ENCODE measurements at places on chromosomes 11 and 22. TPM values are rescaled to one million over a fixed set of nuclear protein-coding genes. Genes with fewer than 3 reads are reported as not detected.

DNA sequence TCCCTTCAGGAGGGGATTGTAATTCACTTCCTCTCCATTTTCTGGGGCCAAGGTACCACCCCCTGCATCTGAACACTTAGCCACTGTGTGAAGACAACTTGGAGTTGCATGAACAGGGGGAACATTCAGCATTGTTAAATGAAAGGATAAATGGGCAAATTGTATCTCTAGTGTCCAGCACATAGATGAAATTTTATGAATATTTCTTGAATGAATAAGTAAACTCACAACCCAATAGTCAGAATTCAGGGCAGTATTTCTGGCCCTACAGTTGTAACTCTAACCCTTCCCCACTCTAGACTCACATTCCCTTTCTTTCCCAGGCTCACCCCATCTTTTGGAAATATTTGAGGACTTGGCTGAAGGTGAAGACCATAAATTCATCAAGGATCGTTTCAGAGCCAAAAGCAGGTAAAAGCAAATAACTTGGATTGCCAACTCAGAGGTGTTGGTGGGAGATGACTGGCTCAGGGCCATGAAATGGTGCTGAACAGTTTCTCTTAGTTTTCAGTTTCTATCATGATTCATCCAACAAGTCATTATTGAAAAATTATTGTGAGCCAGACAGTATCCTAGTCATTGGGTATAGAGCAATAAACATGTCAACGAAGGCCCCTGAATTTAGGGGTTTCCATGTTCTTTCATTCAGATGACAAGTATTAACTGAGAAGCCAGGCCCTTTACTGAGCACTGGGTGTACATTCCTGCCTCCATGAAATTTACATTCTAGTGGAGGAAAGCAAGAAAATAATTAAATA is 33.3 kb upstream of the ZC3H12C start:
- DNase-seq: no peak

DNA sequence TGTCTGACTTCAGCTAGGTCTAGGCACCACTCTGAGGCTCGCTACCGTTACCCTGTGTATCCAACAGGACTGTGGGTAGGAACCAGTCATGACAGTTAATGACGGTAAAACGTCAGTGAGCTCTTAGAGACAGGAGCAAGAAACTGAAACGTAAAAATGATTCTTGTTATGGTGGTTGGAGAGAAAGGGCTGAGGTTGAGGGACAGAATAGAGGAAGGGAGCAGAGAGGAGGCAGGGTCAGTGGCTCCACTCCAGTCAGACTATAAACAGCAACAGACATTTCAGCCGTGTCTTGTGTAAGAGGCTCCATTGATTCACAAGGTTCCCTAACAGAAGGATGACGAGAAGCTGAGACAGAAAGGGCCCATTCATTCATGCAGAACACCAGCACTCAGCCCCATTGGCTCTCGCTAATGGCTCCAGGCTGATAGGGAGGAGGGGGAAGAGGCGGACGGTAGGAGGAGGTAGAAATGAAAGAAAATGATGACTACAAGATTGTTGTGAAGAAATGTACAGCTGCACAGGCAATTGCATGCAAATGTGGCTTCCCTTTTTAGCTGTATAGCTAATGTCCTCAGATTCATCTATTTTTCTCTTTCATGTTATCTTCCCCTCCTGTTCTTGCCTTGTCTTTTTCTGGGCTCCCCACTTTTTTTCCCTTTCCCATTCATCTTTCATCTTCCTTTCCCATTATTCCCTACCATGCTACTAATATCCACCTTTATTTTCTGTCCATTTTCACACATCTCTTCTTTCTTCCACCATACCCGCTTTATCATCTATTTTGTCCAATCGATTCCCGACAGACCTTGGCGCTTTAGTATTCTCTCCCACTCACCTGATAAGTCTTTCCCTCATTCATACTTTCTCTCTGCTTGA is 34.3 kb downstream of the ETS1 start:
- no peak for DNase-seq

The PITPNM1 gene
- 24.5 TPM for total RNA-seq

The PGA5 gene
- total RNA-seq: not detected

DNA sequence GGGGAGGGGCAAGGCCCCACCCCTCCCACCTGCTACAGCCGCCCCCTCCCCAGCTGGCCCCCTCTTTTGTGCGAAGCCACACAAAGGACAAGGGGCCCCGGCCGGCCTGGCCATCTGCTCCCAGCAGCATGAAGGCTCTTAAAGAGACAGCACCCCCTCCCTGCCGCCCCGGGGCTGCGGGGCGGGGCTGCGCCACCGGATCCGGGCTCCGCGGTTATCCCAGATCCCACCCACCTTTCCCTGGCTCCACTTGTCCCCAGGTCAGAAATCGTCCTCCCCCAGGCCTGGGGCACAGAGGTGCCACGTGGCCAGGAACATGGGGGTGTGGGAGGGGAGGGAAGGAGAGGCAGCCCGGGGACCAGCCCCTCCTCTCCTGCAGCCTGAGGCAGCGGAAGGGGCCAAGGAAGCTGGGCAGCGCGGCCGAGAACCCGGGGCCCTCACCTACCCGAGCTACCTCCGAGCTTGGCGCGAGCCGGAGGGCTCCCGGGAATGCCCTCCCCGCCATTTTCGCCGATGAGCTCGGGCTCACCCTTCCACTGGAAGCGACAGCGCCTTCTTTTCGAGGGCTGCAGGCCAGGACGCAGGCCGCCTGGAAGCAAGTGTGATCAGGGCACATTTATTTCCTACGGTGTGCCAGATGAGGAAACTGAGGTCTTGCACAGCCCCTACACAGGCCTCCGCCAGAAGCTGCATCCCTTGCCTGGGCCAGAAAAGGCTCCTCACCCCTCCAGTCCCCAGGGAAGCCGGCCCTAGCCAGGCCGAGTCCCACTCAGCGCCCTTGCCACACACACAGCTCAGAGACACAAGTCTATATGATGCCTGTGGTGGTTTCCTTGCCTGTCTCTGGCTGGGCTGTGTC is 2.5 kb upstream of the RCOR2 start:
- no peak for DNase-seq

- no peak for DNase-seq
Measured at GRCh38 chr11:16012125-16012751, 344.1 kb downstream of the SOX6 start.

DNA sequence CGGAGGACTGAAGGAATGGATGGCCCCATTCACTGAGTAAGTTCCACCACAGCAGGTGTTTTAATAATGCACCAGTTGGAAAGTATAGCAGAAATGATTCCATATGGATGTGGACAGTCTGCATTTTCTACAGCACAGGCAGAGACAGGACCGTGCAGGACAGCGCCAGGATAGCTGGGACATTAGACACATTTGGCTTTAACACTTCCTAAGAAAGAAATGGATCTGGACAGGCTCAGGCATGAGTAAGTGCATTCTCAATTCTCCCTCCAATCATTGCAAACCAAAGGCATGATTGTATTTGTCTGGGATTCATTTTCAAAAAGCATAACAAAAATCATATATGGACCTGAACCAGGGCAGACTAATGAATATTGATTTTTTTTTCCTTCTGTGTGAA is 233.0 kb upstream of the POU2AF2 start:
- DNase-seq: no peak

The GAS2 gene
- 0.77 TPM for total RNA-seq

The MIAT gene
- total RNA-seq: 0.82 TPM

The SLC25A45 gene
- total RNA-seq: 4.0 TPM

GRCh38 chr11:90330632-90331031 is 107.8 kb upstream of the CHORDC1 start:
- no peak for DNase-seq

- no peak for DNase-seq
Measured at GRCh38 chr11:57544566-57544965, 7.2 kb downstream of the SMTNL1 start.

DNA sequence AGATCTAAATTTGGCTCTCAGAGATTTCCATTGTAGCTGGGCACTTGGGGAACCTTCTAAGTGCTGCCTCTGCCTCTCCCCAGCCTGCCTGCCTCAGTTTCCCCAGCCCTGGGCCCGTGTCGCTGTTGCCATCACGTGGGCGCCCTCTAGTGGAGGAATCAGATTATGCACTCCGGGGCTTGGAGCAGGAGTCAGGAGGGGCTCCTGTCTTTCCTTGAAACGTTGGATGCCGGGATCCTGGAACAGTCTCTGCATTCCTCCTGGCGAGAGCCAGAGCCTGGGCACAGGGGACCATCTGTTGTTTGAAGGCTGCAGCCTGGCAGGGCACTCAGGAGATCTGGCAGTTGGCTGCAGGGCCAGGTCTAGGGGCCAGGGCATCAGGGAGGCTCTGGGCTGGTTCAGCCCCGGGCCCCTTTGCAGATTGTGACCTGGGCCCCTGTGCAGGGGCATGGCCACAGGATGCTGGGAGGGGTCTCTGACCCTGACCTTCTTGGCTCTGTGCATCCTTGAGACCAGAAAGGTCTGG is 71.6 kb downstream of the LRP5 start:
- peak; percentile 32 for DNase-seq

DNA sequence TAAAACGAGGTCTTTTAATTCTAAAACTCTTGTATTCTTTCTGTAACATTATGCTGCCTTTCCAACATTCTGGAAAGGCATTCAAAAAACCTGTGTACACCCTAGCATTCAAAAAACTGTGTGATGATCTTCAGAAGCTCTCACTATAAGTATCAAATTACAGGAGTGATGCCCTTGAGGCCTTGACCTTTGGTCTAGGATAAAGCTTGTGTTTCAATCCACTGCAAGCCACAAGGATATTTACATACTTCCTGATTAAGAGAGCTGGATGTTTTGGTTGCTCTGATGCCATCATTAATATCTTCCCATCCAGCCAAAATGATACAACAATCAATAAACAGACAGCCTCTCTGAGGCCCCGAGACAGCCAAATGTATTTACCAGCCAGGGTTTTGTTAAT is 11.9 kb downstream of the CLPB start:
- DNase-seq: no peak

DNA sequence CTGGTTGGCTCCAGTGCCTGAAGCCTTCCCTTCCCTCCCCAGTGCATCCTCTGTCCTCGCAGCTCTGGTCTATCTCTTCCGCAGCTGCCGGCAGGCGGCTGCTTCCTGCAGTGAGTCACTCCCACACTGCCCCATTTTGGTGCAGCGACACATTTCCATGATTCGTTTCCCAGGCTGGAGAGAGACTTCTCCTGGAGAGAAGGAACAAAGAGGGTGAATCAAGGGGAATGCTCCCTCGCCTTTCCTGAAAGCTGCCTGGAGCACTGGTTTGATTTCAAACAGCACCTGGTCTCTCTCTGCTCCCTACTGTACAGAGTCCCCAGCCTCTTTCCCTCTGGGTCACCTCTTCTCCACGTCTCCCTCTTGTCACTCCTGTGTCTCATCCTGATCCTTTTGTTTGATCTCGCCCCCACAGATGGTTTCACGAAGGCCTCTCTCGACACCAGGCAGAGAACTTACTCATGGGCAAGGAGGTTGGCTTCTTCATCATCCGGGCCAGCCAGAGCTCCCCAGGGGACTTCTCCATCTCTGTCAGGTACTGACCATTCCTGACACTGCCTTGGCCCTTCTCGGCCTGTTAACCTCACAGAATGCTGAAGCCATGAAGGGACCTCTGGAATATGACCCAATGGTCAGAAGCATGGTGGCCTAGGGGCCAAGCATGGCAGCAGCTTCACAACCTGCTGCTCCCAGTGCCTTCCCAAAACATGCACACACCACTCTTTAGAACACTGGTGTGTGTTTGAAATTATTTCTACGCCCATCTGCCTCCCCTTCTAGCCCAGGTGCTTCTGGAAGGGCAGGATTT is at the start of gene TMA7B:
TMA7B (plus strand) TSS at position 758 of the 808 bp plus-strand sequence. CDS start 3,978 bp downstream, outside the sequence.
- no peak for DNase-seq

DNA sequence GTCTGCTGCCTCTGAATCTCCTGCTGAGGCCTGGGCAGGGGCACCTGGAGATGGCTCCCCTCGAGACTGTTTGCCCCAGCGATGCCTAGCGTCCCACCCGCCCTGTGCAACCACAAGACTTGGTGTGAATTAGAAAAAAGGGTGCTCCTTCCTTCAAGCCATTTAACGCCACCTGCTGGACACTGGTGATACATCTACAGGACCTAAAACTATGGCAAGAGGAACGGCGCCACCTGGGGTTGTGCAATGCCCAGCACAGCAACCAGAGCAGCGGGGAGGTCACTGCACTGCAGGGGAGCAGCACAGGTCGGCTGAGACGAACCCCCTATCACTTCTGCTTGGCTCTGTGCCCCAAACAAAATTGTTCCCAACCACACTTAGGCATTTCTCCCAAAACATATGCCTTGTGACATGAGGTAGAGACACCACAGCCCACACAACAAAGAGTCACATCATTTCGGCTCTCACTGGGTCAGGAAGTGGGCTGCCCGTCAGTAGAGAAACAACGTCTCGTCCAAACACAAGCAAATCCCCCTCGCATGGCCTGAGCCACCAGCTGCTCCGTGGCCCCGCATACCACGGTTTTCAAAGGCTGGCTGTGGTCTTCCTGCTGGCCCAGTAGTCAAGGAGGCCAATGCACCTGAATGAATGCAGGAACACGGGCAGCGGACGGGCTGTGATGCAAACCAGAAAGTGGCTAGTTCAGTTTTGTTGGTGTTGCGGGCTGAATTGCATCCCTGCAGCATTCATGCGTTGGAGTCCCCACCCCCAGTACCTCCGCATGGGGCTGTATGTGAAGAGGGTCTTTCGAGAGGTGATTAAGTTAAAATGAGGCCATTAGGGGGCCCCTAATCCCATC is 171.9 kb downstream of the SHANK2 start:
- peak; percentile 64 for DNase-seq

GRCh38 chr11:63536669-63537292 is at the start of gene PLAAT4:
TSS of gene PLAAT4 (plus strand) at chr11:63536808. CDS start at chr11:63536869, 61 bp downstream.
- no peak for DNase-seq

The HTR3A gene
- not detected for total RNA-seq

The ZBTB44 gene
- total RNA-seq: 21.1 TPM

GRCh38 chr11:28133146-28133545 is 25.0 kb downstream of the METTL15 start:
- no peak for DNase-seq

The CBLIF gene
- not detected for total RNA-seq

GRCh38 chr11:57160665-57161064 is 21.1 kb upstream of the LRRC55 start:
- DNase-seq: no peak

The C22orf31 gene
- not detected for total RNA-seq

The SLC22A25 gene
- total RNA-seq: not detected

The SMIM35 gene
- not detected for total RNA-seq

The CLNS1A gene
- 242 TPM for total RNA-seq

GRCh38 chr22:39515266-39516050 is 4.9 kb upstream of the ATF4 start:
- DNase-seq: no peak

The UPK3A gene
- total RNA-seq: not detected

GRCh38 chr11:67405196-67405567 is 1.3 kb downstream of the TBC1D10C start:
- no peak for DNase-seq

DNA sequence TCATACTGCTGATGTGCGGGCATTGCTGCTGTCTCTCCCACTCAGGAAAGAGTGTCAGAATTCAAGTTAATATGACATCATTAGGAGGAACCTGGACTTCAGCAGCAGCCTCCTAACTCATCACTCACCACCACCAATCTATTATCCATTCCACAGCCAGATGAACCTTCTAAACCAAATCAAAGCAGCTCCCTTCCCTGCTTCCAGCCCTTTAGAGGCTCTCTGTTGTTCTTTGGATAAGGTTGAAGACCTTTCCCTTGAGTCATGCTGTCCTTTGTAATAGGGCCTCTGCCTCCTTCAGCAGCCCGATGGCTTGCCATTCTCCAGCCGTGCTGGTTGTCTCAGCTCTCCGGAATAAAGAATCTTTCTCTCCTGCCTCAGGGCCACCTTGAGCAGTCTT is 301.3 kb downstream of the DDX10 start:
- DNase-seq: no peak

The PRR5 gene
- 7.1 TPM for total RNA-seq

- DNase-seq: no peak
Measured at GRCh38 chr22:38417252-38418060, 37.5 kb downstream of the KCNJ4 start.

GRCh38 chr11:35006389-35007128 is 90.1 kb downstream of the PDHX start:
- no peak for DNase-seq
